Stimulated activated CD8-positive, alpha-beta memory T cell treated with anti-CD3 and anti-CD28 coated beads, Interleukin-7, amount 100 ng/mL, for 1 hour (primary cell): ENCODE measurements at places on chromosomes 5 and 9.

- no peak for DNase-seq
Observed at GRCh38 chr5:54273715-54274114, 36.7 kb downstream of the ARL15 start.

GRCh38 chr5:9201011-9201410 is 344.9 kb downstream of the SEMA5A start:
- DNase-seq: no peak

DNA sequence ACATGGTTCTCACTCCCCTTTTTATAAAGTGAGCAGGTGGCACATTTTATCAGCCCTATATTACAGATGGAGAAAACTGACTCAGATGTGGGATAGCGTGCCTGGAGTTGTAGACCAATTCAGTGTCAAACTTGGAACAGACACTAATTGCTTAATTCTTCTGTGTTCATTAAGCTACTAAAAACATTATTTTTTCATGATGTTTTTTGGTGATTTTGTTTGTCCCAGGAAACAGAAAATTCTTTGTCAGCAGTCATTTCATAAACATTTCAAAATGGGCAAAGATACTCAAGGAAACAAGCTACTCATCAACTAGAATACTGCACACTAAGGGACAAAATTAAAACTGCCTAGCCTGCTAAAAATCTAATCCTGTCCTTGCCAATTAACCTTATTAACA is 2.2 kb downstream of the ABHD17B start:
- no peak for DNase-seq

GRCh38 chr9:133682818-133683585 is 46.8 kb downstream of the DBH start:
- no peak for DNase-seq

- DNase-seq: no peak
Observed at GRCh38 chr5:137341831-137342230, 157.3 kb downstream of the SPOCK1 start.

- no peak for DNase-seq
Observed at GRCh38 chr5:160188141-160189015, 40.9 kb upstream of the FABP6 start.

DNA sequence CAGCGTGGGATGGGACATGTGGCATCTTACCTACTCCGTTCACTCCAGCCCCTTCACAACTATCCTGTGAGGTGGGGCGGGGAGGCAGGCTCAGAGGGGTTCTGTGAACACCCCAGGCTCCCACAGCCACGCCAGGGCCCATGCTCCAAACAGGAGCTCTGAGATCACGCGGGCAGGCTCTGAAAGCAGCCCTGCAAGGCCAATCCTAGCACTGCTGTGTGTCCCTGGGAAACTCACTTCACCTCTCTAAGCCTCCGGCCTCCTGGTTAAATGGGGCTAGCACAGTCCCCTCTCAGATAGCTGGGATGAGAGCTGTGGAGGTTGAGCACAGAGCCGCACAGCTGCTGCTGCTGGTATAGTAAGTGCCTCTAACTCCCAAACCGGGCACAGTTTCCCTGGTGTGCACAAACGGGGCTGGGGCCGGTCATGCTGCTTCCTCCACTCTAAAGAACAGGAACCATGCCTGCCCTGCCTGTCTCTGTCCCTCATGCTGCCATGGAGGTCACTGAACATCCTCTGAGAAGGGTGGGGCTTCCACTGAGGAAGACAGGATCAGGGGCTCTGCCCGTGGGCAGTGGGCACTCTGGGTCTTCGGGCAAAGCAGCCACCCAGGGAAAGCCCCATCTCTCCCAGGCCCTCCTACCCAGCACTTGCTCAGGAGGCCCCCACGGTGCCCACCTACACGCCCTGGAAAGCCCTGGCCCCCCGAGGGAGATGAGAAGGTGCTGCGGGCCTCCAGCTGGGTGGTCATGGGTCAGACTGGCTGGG is 13.0 kb upstream of the ASS1 start:
- DNase-seq: no peak

DNA sequence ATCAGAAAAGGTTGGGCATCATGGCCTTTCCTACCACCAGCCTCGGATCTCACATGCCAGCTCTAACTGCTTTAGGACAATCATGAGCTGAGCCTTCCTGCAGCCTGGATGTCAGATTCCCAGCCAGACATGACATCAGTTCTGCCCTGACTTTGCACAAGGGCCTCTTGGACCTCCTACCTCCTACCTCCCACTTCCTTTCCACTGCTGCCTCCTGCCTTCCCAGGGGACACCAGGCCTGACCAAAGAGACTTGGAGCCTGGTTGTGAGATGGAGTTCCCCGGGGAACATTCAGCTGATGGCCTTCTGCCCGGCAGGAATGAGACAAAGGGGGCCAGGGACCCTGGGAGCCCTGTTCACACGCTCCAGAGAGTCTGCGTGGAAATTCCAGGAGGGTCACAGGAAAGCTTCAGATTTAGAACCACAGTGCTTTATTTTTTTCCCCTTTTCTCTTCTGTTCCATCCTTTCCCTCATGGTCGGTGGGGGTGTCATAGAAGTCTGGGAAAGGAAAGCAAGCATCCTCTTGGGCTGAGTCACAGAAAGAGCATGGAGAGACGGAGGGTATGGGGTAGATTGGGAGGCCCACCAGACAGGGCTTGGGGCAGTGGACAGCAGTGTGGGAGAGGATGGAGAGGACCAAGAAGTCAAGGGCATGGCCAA is 35.4 kb upstream of the IL17B start:
- DNase-seq: no peak

DNA sequence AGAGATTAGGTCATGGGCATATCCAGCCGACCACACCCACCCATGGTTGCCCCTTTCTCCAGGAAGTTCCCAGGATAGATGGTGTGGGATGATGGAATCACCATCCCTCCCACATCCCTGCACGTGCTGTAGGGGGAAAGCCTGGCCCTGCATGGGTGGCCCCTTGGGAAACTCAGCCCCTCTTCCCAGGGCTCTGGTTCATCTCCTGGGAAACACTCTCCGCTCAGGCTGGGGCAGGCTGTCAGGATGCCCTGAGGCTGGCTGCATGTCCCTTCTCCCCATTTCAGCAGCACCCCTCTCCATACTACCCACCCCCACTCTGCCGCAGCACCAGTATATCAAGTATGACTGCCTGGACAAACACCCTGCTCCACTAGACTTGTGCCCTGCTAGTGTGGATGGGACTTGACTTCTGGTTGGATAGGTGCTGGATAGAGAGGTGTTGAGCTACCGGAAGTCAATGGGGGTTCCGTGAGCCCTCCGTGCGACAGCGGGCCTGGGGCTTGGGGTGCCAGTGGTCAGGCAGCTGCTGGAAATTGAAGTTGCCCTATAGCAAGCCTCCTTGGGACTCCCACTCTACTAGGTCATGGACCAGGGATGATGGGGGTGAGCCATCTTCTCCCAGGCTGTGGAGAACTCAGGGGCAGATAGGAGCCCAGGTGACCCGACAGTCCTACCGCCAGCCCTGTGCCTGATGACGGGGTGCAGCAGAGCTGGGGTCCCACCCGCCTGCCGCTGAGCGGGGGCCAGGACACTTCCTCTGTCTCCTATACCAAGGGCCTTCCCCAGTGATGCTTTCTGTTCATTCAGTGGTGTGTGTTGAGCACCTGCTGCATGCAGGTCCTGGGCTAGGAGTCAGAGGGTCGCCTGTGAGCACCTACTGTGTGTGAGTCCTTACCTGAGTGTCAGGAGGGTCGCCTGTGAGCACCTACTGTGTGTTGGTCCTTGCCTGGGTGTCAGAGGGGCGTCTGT is 69.4 kb upstream of the COL5A1 start:
- DNase-seq: no peak

- DNase-seq: peak; percentile 5
Observed at GRCh38 chr5:33441241-33442177, 744 bp downstream of the TARS1 start.

- DNase-seq: no peak
Observed at GRCh38 chr5:120463006-120463680, 957 bp upstream of the PRR16 start.

DNA sequence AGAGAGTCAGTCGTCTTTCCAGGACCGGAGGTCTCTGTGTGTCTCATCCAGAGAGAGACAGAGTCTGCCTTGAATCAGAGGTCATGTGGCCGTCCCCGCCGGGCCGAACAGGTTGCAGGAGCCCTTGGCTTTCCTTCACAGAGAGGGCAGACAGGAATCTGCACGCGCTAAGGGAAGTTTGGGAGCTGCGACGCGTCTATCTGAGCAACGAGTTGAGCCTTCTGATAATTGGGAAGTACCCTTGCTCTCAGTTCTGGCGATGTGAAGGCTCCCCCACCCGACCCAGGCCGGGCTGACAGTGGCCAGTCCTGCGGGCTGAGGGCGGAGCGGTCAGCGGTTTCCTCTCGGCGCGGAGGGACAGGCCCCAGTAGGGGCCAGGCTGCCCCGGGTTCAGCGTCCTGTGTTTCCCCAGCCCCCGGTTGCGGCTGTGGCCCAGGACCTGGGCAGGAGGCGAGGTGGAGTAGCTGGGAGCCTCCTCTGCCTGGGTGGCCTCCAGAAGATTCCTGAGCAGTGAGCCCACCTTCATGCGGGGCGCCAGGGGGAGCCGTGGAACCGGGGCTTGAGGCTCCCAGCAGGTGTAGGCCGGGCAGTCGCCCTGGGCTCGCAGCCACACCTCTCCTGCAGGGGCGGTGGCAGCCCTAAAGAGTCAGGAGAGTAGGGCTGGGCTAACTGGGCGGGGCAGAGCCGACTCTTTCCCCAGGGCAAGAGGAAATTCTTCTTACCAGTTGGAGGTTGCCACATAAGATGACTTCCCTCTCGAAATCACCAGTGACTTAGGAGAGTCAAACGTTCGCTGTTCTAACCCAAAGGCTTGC is 13.9 kb downstream of the NR2F1 start:
- DNase-seq: no peak

- no peak for DNase-seq
Observed at GRCh38 chr5:35617060-35617434, 616 bp upstream of the SPEF2 start.

DNA sequence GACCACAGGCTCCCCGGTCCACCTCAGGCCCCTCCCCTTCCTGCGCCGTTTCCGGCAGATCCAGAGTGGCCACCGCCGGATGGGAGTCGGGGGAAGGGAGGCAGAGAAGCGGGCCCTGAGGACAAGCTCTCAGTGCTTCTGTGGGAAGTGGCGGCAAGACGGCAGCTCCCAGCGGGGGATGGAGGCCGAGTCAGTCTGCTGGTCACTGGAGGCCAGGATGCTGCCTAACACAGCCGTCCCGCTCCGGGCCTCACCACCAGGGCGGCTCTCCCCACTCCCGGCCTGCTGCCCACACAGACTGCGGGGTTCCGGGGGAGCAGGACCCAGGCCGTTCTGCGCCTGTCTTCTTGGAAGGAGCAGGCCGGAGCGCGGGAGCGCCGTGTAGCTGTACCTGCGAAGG is 31.4 kb downstream of the FXN start:
- no peak for DNase-seq

DNA sequence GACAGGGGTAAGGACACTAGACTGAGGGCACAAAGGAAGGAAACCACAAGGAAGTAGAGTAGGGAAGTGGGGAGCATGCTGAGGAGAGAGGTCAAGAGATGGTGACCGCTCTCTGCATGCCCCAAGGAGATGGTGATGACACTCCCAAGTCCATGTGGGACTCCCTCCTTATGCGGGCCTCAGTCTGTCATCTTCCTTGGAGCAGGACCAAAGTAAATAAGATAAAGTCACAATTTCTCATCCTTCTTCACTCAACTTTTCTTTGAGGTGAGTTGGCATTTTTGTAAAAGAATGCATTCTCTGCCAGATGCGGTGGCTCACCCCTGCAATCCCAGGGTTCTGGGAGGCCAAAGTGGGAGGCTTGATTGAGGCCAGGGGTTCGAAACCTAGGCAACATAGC is 256.7 kb downstream of the DOCK8 start:
- DNase-seq: no peak

DNA sequence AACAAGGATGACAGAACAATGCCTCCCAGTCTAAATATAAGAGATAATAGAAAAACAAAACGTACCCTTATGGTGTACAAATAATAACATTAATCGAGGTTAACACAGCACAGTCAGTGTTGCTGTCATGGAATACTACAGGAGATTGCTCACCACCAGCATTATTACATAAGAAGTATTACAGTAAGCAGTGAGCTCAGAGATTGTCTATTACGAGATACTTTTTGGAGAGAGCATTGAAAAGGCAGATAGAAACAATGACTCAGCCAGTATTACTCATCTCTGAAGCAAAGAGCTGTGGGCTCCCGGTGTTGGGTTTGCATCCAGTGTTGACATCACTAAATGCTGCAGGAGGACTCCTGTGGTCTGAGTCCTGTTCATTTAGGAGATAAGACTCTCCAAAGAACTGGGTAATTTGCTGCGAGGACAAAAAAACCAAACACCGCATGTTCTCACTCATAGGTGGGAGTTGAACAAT is 191.9 kb upstream of the SEMA6A start:
- no peak for DNase-seq

DNA sequence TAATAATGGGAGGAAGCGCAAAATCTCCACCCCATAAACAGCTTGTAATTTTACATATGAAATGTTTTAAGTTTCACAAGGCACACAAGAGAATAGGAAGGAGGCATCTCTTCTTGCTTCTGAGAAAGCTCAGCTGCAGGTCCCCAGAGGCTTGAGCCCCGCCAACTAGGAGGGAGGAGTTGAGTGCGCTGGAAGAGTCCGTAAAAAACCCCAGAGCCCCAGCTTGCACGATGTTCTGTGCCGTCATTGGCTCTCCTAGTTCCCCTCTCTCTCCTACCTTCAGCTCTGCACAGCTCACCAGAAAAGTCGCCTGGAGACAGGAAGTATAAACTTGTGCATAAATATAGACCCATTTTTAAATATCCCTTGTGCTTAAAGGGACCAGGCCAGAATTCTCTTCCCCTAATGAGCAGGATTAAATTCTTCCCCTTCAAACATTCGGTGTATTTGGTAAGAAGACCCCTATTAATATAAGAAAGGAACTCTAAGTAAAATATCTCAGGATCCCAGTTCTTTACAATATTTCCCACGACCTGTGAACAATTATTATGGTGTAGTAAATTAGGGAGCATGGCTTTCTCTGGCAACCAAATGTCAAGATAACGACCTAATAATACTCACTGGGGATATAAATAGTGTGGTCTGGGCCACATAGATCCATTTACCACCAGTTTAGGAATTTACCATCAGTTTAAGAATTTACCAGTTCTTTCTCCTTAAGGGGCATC is 13.7 kb downstream of the GLRX start:
- peak; percentile 50 for DNase-seq

GRCh38 chr5:103929338-103930013 is 366.9 kb upstream of the NUDT12 start:
- DNase-seq: no peak

DNA sequence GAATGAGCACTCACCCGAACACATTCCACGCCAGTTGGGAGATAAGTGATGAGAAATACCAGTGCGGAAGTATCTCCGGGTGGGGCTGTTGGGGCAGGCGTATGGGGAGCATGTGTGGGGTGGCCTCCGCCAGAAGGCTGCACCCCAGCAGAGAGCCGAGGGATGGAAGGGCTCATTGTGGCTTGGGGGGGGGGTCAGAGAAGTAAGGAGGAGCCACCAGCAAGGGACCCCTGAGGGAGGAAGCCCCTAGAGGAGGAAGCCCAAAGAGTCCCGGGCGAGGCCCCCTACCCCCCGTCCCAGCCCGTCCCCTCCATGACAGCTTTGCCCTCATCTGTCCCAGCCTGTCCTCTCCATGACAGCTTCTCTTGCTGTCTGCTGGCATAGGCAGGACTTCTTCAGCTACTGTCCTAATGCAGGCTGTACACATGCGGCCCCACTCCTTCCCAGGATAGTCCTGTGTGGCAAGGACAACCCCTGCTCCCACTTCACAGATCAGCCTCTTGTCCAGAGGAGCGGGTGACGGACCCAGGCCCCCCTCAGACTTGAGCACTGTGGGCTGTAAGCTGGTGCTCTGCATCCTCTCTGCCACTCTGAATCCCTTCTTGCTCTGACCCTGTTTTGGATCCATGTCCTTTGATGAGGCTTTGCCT is 239.6 kb downstream of the CACNA1B start:
- DNase-seq: no peak

GRCh38 chr5:148979083-148979723 is 83.7 kb downstream of the SH3TC2 start:
- no peak for DNase-seq
